NCI-H82 (cell line): ENCODE measurements at places on chromosomes 7 and 10.

DNA sequence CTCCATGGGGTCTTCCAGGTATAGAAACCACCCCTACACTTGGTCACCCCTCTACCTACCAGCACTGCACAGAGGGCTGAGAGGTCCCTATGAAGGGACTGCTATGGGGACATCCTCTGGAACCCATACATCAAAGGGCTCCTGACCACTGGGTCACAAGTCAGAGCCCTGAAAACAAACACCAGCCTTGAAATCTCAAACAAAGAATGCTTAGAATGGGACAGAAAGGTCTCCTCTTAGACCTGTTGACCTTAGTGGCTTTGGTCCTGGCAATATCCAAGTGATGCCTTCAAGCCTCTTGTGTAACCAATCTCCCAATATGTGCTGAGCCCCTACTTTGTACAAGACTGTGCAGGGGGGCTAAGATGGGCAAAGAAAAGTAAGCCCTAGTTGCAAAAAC is 34.6 kb upstream of the DLX6 start:
- no peak for DNase-seq

DNA sequence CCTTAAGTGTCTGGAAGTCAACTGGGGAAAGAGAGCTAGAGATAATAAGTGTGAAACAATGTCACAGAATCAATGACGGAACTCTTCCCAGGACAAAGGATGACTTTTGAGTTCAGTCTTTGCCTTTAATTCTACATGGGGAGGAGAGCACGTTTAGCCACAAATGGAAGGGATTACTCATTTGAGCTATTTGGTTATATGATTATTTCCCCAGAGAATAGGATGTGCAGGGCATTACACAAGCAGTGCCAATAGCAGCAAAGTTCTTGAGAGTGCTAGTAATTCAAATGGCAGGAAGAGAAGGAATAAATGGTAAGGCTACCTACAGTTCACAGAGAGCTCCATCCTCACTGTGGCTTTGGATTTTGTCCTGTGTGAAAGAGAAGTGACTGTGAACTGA is 6.0 kb downstream of the EGFR start:
- no peak for DNase-seq

DNA sequence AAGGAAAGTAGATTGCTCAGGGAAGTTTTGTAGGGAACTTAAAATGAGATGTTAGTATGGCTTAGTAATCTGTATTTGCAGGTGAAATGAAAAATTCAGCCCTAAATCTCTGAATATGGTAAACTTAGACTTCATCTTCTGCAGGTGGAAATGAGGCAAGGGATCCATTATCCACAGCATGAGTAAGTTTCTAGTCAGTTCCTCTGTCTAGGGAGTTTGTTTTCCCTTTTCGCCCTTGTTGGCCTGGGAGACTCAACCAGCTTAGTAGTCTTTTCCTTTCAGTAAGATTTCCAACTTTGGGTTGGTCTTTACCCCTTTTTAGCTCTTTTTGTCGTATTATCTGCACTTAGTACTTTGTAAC is 65.6 kb downstream of the ZEB1 start:
- no peak for DNase-seq

- DNase-seq, result no peak
Observed at GRCh38 chr7:118858651-118859149, 634.2 kb downstream of the ANKRD7 start.

DNA sequence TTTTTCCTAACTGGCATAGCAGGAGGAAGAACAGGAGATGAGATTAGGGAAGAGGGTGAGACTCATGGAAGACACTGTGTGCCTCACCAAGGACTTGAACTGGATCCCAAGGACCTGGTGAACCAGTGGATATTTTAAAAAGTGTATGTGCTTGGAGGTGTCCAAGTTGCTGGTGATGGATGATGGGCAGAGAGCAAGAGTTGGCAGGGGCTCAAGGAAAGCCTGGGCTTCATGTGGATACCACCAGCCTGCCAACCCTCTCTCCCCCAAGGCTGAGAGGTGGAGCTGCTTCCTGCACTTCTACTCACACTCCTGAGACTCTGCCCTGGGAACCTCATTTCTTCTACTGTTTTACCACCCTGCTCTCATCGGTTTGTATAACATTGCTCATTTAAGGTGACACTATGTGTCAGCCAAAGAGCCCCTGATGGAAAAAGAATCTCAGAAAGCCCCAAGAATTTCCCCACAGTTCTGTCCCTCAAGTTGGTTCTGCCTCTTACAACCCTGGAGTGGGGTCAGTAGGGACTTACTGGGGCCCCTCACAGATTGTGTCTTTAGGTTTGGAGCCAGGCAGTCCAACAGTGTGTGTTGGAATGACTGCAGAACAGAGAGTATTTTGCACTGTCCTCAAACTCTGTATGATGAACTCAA is 56.2 kb upstream of the PDCD4 start:
- DNase-seq, result no peak

DNA sequence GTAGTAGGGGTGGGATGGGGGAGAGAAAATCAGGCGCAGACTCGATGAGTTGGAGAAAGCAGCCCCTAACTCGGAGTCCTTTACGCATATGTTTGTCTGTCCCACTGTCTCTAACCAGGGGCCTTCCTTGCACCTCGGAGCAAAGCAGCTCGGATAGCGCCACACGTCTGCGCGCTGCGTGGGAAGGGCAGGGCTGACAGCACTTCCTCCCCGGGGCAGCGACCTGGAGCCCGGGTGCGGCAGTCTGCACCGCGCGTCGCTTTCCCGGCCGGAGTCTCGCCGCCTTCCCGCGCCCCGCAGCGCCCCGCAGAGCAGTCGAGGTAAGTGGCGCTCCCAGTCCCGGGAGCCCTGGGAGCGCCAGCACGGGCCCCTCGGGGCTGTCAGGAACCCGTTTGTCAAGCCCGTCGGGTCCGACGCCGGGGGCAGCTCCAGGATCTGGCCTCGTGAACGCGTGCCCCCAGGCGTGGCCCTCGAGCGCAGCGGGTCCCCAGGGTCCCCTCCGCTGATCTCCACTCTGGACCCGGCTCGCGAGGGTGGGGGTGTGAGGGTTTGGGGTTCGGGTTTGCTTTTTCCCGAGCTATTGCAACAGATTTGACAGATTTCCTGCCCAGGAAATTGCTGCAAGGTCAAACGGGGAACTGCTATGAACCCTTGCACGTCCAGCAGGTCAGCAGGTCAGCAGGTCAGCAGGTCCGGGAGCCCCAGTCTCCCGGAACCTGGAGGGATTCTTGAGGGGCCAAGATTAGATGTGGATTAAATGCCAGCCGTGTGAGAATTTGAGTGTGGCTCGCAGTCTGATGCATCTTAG is 597 bp downstream of the APBB1IP start:
- no peak for DNase-seq

DNA sequence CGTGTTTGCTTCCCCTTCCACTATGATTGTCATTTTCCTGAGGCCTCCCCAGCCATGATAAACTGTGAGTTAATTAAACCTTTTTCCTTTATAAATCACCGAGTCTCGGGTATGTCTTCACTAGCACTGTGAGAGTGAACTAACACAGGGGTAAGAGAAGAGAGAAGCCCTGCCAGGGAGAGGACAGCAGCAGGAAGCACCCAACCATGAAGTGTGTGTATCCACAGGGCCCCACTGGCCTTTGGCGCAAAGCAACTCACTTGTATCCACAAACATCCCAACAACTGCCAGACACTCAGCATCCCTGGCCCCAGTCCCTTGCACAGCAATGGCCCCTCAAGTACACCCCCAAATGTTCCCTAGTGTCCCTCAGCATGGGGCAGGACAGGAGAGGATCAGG is 115.1 kb downstream of the MAD1L1 start:
- no peak for DNase-seq

- DNase-seq, result no peak
Observed at GRCh38 chr10:71358277-71358676, 38.4 kb upstream of the CDH23 start.

DNA sequence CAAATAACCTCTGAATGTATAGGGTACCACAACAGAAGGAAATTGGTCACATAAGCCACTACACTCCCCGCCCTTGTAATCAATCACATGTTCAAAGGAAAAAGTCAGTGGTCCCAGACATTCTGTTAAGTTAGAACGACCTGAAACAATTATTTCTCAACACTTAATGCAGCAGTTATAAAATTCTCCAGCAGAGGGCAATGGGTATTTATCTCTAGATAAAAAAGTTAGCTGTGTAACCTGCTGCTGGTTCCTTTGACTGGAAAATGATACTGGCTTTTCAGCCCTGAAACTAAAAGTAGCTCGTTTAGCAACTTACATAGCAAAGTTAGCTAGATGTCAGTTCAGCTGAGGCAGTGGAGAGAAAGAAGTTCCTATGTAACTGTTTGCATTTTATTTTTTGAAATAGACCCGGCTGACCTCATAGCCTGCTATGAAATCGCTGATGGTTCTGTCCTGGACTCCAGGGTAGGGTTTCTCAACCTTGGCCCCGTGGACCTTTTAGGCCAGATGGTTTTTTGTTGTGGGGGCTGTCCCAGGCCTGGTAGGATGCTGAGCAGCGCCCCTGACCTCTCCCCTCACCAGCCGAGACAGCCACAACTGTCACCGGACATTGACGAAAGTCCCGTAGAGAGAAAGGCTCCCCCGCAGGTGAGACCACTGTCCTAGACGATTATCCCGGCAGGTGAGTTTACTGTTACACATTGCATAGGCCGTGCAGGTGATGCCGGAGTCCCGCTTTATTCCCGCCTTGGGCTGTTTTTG is 40.2 kb upstream of the PROSER2 start:
- peak; percentile 65 for DNase-seq

GRCh38 chr10:71247414-71247705 is 35.0 kb downstream of the UNC5B start:
- no peak for DNase-seq

GRCh38 chr7:68133045-68133444 is 1136.4 kb downstream of the TYW1 start:
- no peak for DNase-seq

- no peak for DNase-seq
Observed at GRCh38 chr7:70940597-70940996, 191.3 kb upstream of the GALNT17 start.

DNA sequence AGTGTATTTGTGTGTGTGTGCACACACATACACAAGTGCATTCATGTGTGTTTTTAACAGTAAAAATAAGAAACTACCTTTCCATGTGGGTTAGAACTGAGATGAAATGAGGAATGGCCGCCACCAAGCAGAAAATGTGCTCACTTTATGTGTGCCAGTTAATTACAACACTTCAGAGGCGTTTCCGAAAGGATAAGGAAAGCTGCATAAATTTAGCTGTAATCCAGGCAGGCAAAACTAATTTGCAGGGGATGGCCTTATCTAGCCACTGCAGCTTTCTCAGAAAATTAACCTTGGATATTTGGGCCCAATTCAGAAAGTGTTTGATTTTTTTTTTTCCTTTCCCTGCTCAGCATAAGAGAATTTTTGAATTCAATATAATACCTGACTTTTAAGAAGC is 328.8 kb upstream of the PHF14 start:
- no peak for DNase-seq

DNA sequence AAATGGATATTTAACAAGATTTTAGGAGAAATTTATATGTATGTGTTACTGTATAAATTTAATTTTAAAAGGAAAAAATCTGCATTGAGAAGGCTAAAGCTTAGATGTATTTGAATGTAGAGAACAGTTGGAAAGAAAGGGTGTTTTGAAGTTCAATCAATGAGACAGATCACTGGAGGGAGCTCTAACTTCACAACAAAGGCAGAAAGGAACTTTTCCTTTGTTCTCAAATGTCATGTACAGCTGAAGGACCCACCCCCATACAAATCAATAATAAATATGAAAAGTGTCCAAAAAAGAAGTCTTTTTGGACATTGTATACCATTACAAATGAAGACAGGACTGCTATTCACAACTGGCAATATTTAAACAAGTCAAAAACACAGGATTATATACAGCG is 403.4 kb downstream of the DNAJB9 start:
- peak; percentile 55 for DNase-seq

DNA sequence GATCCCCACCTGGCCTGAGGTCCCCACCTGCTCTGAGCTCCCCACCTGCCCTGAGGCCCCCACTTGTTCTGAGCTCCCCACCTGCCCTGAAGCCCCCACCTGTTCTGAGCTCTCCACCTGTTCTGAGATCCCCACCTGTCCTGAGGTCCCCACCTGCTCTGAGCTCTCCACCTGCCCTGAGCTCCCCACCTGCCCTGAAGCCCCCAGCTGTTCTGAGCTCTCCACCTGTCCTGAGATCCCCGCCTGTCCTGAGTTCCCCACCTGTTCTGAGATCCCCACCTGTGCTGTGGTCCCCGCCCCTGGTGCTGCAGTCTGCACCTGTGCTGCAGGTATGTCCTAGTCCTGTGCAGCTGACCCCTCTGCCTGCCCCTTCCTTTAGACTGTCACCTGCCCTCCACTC is 561.6 kb downstream of the TCERG1L start:
- no peak for DNase-seq

GRCh38 chr10:17649836-17650235 is 5.9 kb downstream of the STAM start:
- no peak for DNase-seq

DNA sequence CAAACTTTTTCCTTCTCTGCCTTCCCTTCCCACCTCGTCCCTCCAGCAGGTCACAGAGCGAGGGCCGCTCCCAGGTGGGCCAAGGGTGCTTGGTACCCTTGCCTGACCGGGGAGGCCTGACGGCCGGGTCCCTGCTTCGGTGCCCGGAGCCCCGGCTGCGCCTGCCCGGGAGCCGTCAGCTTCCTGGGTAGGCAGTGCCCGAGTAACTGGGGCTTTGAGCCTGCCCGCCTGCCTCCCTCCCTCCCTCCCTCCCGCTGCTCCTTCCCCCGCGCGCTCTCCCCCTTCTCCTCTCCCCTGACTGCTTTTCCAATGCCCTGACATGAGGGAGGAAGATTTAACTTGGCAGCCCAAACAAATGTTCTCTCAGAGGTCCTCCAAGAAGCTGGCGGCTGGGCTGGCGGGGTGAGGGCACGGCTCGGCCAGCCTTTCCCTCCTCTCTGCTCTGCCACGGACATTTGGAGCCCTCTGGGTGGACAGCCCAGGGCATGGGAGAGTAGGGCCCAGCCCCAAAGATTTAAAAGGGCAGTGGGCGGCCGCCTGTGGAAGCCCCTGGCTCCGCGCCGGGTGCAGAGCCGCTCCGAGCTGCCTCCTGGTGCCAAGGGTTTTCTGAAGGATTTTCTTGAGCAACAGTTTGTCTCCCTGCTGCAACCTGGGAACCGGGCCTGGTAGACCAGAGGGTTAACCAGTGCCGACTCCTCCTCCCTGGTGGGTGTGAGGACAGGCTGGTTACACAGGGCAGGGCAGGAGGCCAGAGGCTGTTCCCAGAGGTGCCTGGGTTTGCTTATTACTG is 2.0 kb downstream of the ZMIZ1 start:
- peak; percentile 74 for DNase-seq

DNA sequence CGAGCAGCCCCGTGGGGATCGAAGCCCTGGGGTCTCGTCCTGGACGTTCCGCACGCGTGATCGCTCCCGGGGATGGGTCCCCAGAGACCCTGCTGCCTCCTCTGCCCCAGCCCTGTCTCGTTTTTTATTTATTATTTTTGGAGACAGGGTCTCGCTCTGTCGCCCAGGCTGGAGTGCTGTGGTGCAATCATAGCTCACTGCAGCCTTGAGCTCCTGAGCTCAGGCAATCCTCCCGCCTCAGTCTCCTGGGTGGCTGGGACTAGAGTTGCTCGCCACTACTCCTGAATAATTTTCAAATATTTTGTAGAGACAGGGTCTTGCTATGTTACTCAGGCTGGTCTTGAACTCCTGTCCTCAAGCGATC is 319 bp upstream of the STX1A start:
- no peak for DNase-seq

- DNase-seq, result no peak
Observed at GRCh38 chr10:50437248-50437647, 185.9 kb upstream of the ASAH2 start.
